Heart right ventricle (tissue), 16 donors: ENCODE measurements at places on chromosomes 4 and X.

GRCh38 chr4:174929346-174929745, 11.2 kb downstream of the ADAM29 start:
- DNase-seq = no peak

- no peak for DNase-seq
Measured at GRCh38 chr4:122845066-122845465, 18.4 kb downstream of the FGF2 start.

GRCh38 chr4:4606321-4606720, 64.5 kb upstream of the STX18 start:
- DNase-seq = no peak

- no peak for DNase-seq
Measured at GRCh38 chr4:26081795-26082498, 167.9 kb downstream of the SMIM20 start.
